HS-5 (cell line): ENCODE measurements at places on chromosomes 16 and 17.

DNA sequence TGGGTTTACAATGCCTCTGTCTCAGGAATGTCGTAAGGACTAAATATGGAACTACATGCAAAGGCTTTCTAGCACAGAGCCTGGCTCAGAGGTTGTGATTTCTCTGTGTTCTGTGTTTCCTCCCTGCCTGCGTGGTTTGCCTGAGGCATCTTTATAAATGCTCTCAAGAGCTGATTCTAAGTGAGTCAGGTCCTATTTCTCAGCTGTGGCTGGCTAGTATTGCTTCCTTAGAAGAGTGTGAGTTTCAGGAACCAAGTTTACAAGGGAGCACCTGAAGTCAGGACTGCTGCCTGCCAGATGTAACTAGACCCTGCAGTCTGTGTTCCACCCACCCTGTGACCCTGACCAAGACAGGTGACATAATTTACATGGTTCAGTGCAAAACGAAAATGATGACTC lies 8.0 kb upstream of the CCL1 start:
- no peak for DNase-seq

DNA sequence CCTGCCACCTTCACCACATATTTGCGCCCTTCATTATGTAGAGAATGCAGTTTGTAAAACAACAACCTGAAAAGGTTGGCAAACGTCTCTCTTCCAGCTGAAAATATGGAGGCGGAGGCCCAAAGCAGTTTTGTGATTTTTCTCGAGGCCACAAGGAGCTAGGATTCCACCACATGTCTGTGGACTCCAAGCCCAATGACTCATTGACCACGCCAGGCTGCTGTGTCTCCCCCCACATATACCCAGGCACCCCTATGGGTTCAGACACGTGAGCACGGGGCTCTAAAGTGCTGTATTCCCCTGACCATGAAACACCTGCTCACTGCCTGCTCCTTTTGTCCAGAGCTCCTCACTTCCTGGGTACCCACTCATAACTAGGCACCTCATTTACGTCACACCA lies 121.4 kb upstream of the CDH5 start:
- DNase-seq, result no peak

- no peak for DNase-seq
Measured at GRCh38 chr16:30914830-30915229, 8.5 kb upstream of the FBXL19 start.

DNA sequence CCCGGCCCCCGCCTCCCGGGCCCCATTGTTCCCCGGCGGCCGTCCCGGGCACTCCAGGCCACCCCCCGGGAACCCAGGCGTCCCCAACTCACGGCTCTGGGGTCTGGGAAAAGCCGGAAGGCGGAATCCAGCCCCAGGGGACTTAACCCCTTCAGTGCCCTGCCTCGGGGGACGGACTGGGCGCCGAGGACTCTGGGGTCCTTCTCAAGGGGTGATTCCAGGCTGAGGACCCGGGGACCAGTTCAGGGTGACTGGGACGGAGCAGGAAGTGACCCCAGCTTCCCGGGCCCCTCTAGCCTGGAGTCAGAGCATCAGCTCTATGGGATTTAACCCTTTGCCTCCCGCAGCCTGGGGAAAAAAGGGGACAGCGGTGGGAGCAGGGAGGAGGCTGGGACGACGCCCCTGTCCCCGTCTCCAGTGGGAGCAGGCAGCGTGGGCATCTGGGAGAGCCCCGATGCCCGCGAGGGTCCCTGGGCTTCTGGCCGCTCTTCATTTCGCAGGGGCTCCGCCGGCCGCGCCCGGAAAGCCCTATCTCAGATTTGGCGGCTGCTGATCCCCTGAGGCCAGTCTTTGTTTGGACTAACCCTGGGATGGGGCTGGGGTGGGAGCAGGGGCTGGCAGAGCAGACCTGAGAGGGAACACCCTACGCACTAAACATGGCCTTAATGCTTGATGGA lies at the start of gene ZNF629:
ZNF629 (minus strand) TSS at position 270 of the 677 bp plus-strand sequence. CDS start 2,723 bp downstream, outside the sequence.
- DNase-seq, result no peak

DNA sequence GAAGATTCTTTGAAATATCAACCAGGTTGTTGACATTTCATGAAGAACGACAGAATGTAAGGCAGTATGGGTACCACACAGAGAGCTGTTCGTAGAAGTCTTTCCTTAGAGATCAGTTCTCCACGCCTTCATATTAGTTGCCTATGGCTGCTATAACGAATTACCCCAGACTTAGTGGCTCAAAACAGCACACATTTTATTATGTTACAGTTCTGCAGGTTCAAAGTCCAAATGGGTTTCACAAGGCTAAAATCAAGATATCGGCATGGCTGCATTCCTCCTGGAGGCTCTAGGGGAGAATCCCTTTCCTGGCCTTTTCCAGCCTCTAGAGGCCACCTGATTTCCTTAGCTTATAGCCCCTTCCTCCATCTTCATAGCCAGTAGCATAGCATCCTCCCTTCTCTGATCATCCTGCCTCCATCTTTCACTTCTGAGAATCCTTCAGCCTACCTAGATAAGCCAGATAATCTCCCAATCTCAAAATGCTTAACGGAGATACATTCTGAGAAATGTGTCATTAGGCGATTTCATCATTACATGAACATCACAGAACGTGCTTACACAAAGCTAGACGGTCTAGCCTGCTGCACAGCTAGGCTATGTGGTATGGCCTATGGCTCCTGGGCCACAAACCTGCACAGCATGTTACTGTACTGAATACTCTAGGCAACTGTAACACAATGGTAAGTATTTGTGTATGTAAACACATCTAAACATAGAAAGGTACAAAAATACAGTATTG lies 26.0 kb downstream of the ERCC4 start:
- DNase-seq, result no peak

- no peak for DNase-seq
Measured at GRCh38 chr17:79027274-79027924, 3.4 kb downstream of the C1QTNF1 start.

DNA sequence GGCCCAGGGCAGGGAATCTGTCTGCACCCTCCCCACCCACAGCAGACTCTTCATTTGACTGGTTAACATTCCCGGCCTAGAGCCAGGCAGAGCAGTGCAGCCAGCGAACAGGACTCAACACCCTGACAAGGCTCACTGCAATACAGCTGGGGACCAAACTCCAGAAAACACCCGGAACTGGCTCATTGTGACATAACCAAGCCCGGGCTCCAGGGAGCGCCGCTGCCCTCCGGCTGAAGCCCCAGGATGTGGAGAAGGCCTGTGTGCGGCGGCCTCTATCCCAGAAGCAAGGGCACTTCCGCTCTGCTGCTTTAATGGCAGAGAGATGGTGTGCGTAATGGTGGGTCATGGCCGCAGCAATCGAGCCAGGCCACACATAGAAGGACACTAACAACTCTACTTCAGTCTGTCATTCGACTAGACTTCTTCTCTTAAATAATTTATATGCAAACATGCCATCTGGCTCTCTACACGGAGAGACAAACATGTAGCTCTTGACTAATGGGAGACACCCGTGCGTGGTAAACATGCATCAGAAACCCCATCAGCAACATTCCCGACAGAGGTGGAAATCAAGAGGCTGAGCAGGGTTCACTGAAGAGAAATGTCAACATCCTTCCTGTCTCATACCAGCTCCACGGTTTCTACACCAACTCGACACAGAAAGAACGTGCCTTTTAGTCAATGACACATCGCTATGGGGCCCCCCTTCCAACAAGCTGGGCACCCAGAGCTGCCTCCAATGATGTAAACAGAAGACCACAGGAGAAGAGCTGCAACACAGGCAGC lies 18.0 kb downstream of the KLHDC4 start:
- no peak for DNase-seq

GRCh38 chr17:49729069-49729468 lies 21.3 kb upstream of the SLC35B1 start:
- no peak for DNase-seq

DNA sequence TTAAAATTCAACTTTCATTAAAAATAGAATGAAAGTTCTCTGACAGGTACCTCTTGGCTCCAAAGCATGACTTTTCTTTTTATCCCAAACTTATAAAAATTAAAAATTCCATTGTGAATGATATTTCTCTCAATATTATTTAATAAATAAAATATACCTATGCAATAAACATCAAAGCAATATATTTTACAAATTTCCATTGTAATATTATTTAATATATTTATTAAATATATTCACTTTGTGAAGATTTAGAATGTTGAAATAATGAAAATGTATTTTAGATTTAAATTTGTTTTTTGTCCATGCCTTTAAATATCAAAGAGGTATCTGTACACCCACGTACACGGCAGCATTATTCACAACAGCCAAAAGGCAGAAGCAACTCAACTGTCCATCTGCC lies 147.8 kb downstream of the CEP112 start:
- no peak for DNase-seq

DNA sequence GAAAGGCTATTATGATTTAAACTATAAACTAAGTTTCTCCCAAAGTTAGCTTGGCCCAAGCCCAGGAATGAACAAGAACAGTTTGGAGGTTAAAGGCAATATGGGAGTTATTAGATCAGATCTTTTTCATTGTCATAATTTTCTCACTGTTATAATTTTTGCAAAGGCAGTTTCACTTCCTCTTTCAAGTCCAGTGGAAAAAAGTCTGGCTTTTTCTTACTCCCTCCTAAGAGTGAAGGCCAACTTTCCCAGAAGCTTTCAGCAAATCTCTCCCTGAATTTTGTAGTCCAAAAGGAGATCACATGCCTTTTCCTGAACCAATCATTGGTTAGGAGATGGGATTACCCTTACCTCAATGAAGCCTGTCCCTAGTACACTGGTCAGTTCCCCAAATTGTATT lies 9.1 kb upstream of the BLMH start:
- DNase-seq, result no peak

DNA sequence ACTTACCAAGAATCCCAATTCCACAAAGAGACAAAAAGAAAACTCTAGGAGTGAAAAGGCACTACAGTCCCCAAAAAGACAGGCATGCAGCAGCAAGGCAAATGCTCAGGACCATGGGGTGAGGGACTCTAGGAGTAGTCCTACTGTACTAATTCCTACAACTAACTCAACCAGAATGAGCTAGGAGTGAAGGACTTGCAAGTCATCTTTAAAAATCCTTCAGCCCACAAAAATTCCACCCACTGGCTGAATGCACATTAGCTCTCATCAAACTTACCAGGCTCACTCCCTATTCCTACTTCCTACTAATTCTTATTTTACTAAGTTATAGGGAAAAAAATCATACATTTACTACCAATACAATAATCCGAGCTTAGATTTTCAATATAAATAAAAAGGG lies 141.7 kb upstream of the C17orf78 start:
- DNase-seq, result no peak

GRCh38 chr17:55410722-55411462 lies 10.7 kb downstream of the MMD start:
- no peak for DNase-seq

DNA sequence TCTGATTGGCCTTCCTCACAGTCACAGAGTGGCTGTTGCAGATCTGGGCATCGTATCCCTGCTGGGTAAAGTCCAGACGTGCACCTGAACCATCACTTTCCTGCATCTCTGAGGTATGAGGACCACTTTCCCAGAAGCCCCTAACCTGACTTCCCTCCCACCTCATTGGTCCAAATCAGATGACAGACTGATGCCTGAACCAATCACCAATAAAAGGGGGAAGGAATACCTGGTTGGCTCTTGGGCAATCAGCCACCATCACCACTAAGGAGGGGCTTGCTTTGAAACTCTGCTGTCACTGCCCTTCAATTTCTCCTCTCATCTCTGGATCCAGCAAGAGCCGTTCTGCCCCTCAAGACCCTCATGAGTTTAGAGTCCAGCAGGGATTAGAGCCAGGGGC lies 13.6 kb upstream of the WFDC1 start:
- DNase-seq, result no peak

DNA sequence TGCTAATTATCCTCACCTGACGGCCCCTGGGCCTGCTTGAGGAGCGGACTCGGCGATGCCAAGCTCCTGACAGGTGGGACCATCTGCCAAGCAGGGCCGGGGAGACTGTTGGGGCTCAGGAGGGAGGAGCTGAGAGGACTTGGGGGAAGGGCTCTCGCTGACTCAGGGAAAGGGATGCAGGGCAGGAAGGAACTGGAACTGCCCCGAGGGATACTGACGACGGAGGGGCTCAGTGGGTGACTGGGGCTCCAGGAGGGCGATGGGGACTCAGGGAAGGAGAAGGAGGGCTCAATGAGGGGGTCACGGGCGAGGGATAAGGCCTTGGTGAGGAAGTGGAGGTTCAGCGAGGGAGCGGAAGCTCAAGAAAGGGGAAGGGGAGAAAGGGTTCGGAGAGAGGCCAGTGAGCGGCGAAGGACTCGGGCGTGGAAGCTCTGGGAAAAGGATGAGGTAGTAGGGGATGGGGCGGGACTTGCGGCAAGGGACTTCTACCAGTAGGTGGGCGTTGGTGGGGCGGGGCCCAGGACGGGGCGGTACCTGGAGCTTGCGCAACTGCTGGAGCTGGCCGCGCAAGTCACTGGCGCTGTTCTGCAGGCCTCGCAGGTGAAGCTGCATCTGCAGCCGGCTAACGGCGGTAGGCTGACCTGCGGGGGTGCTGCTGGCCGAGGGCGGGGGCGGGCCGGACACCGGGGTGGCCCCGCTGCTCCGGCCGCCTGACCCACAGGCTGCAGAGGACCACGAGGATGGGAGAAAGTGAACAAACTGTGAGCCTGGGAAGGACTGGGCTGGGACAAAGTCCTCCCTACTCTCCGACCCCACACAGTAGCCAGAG lies 46.5 kb downstream of the SRCIN1 start:
- DNase-seq, result no peak

DNA sequence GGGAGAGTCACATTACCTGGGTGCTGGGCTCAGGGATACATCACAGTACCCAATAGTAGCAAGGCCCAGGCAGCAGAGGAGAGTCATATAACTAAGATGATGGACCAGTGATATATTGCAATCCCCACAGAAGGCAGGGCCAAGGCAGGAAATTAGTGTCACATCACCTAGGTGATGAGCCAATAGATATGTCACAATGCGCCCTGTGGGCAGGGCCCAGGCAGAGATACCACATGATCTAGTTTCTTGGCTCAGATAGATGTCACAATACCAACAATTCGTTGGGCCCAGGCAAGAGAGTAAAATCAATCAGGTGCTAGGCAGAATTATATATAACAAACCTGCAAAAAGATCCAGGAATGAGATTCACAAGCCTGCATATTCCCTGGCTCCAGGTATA lies 2111.5 kb downstream of the TP53TG3F start:
- DNase-seq, result no peak

DNA sequence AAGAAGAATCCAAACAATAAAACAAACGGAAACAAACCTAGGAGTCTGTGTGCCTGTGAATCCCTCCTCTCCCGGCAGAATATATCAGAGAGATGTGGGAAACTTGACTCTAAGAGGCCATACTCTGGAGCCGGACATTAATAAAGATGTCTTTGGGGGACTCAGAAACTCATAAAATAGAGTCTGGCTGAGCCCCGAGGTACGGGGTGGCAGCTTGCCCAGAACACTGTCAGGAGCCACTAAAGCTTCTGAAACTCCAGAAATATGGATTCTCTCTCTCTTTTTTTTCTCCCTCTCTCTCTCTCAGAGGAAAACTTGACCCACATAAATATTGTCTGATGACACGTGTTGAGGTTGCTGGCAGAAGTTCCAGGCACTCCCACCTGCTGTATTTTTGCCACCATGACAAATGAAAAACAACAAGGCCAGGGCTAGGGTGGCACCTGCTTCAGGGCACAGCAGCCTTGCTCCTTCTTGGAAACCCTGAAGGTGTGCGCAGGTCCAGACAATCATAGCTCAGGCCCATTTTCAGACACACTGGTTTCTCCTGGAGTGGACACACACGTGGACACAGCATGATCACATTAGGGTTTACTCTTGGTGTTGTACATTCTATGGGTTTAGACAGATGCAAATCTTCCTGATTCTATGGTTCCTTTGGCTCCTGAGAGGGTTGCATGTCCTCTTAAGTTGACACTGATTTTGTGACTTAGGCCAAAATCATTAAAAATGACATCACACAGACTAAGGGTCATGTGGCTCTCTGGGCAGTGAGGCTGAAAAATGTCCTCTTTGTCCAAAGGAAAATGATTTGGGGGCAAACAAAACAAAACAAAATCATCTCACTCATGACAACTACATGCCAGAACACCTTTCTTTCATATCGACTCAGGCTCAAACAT lies 282.6 kb upstream of the IRX3 start:
- no peak for DNase-seq
